ENCODE measurements at places on chromosomes 5 and 9. TPM values are rescaled to one million over a fixed set of nuclear protein-coding genes. Genes with fewer than 3 reads are reported as not detected.

- DNase-seq, result no peak
These were observed 194.4 kb upstream of the PTGER4 start for GRCh38 chr5:40485021-40485998.

GRCh38 chr5:179240561-179240960, 104.7 kb downstream of the ADAMTS2 start:
- no peak for DNase-seq

- DNase-seq, result no peak
These were observed 171.4 kb upstream of the CDH10 start for GRCh38 chr5:24816206-24816605.

GRCh38 chr5:91486638-91487037, 103.5 kb upstream of the ARRDC3 start:
- no peak for DNase-seq

- DNase-seq, result no peak
These were observed 45.2 kb upstream of the PITX1 start for GRCh38 chr5:135079099-135079681.

DNA sequence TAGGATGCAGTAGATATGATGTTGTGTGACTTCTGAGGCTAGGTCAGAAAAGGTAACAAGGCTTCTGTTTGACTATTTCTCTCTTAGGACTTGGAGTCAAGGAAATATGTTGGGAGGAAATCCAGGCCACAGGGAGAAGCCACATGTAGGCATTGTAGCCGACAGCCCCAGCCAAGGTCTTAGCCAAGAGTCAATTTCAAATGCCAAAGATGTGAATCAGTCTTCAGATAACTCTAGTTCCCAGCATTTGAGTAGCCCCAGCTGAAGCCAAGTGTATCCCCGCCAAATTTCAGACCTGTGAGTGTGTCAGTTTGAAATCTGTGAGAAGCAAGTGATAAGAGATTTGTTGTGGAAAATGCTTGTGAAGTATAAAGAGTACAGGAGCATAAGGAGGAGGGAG, 38.1 kb upstream of the ISL1 start:
- no peak for DNase-seq

The PCDHGA12 gene
- 0.07 TPM for total RNA-seq
